ENCODE measurements at places on chromosomes 3 and 15.
A peak's percentile ranks its signal among the peaks of the same experiment; 100 is the strongest.

DNA sequence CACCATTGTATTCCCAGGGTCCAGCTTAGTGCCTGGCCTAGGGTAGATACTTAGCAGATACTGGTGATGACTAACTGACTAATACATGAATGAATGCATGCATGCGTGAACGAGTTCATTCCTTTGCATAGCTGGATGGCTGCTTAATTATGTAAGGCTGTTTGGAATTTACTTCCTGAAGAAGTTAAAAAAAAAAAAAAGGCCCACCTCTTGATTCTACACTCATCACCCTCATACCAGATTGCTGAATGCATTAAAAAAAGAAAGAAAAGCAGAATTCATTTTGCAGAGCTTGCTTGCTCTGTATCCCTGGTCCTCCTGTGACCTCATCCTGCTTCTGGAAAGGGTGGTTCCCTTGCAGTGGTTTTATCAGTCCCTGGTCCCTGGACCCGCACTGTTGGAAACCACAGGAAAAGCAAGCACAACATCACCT, 277.6 kb upstream of the CFAP20DC start:
- no peak for DNase-seq

DNA sequence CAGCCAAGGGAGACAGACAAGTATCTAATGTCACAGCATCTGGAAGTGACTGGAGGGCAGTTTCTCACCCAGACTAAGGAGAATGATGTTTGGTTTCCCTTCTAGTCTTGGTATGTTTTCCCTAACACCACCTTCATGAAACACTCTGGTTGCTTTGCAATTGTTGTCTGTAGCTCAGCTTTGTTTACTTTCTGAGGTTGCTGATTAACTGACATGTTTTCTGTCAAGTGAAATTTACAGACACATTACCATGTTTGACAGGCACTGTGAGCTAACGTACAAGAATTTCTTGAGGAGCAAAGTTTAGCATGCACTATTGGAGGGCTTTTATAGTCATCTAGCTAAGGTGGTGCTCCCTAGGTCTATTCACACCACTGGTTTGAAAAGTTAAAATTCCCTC, 131.6 kb upstream of the NECTIN3 start:
- no peak for DNase-seq

DNA sequence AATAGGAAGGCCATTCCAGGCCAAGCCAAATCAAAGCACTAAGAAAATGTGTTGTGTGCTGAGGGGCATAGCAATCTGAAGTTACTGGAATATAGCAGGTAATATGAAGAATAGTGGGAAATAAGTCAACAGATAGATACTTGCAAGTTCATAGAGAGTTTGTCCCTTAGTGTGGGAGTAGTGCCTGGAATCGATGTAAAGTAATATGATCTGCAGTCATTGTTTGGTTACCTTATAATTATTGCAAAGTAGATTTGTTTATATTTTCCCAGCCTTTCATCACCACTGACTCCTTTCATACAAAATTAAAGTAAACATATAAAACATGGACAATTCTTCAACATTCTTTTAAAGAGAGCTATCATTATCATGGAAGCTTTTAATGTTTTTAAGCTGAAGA, 420.9 kb upstream of the NECTIN3 start:
- no peak for DNase-seq

DNA sequence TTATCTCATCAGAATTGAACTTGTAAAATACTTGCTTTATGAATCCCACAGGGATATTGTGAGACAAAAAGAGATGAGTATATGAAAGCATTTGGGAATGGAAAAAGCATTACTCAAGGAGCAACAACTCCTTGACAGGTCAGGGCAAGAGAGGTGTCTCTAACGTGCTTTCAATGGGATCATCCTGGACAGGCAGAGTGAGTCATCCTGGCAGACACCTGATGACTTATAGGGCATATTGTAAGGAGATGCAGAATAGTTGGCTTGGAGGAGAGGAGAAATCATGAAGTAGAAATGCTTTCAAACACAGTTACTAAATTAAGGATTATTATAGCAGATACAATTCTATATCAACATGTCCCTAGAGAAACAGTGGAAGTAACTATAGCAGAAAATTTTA, 71.9 kb upstream of the THSD4 start:
- DNase-seq = no peak

- no peak for DNase-seq
Observed at GRCh38 chr3:139585820-139586219, 46.3 kb upstream of the RBP1 start.

GRCh38 chr15:81225161-81225671, 28.5 kb downstream of the IL16 start:
- no peak for DNase-seq

GRCh38 chr15:70547846-70548487, 215.4 kb downstream of the UACA start:
- no peak for DNase-seq

GRCh38 chr3:89363171-89363570, 255.8 kb downstream of the EPHA3 start:
- DNase-seq = no peak

GRCh38 chr3:196782511-196782910, 42.9 kb downstream of the PAK2 start:
- no peak for DNase-seq

DNA sequence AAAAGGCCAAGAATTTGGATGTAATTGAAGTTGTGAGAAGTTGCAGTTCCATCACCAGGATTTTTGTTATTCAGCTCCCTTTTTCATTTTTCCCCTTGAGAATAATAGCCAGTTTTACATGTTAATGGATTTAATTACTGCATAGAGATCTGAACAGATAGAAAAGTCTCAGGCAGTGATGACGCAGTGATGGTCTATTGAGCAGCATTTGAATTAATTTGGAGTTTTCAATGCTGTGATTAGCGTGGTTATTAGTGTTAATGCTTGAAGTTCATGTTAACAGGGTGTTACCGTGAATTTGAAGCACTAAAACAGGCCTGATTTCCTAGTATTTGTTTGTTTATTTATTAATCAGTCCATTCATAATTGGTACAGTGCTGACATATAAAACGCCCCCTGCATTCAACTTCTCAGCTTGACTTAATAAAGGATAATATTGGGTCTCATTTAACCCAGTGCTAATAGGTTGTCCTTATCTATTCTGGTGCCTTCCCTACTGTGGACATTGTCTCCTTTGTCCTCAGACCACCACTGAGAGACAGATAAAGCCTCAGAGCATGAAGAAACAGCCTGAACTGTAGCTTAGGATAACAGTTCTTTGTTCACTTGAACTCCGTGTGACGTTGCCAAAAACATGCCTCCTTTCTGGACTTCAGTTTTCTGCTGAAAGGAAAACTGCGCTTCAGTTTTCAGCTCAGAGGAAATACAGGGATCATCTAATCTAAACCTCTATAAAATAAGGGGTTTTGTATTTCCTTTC, 82.4 kb downstream of the RTP4 start:
- DNase-seq = no peak

GRCh38 chr3:135009014-135009413, 214.0 kb downstream of the EPHB1 start:
- no peak for DNase-seq

GRCh38 chr3:100113723-100114412, 433 bp downstream of the FILIP1L start:
- no peak for DNase-seq

DNA sequence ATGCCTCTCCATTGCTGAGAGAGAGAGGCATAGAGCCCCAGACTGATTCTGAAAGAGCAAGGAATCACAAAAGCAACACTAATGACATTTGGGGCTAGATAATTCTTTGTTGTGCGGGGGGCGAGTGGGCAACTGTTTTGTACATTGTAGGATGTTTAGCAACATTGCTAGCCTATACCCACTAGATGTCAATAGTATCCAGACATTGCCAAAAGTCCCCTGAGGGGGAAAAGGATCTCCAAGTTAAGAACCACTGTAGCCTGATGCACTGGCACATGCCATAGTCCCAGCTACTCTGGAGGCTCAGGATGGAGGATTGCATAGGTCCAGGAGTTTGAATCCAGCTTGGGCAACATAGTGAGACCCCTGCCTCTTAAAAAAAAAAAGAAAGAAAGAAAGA, 22.8 kb upstream of the GOLM2 start:
- DNase-seq = no peak

GRCh38 chr15:31367730-31368344, 41.2 kb downstream of the KLF13 start:
- no peak for DNase-seq

GRCh38 chr15:71337197-71337845, 222.1 kb downstream of the THSD4 start:
- no peak for DNase-seq

- no peak for DNase-seq
Observed at GRCh38 chr15:95274101-95274500, 1042.7 kb downstream of the MCTP2 start.

GRCh38 chr3:28606283-28606682, 257.7 kb upstream of the AZI2 start:
- no peak for DNase-seq

DNA sequence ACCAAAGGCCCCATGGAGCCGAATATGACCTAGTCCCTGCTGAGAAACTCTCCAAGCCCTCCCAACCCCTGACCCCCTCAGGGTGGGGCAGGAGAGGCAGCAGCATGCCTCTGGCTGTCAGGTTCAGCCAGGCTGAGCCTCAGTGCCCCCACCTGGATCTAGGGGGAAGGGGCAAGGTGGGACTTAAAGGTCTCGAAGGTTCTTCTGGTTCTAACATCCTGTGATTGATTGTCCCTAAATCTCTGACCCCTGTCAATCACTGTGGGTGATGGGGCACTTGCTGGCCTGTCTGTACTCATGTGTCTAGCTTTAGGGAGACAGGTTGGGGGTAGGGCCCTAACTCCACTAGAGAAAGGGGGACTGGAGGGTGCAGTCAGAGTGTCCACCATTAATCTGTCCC, 13.8 kb downstream of the NBEAL2 start:
- no peak for DNase-seq

- DNase-seq = peak; percentile 68
Observed at GRCh38 chr3:57983734-57984518, 24.3 kb upstream of the FLNB start.

- DNase-seq = no peak
Observed at GRCh38 chr3:140708815-140709214, 31.0 kb downstream of the TRIM42 start.

DNA sequence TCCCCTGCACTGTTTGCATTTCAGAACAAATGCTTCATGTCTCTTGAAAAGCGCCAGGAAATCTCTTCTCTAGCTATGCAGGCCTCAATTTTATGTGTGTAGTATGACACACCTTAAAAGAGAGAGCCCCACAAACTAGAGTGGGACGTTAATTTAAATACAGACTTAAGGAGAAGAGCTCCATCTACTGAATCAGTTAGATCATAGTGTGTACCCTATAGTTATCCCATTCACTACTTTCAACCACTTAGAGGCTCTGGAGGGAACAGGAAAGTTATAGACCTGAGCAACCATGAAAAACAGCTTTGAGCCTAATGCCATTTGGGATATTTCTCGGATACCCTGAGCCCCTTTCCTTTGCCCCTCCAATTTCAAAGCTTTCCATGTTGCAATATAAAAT, 153.7 kb downstream of the TIGIT start:
- DNase-seq = no peak

- DNase-seq = no peak
Observed at GRCh38 chr3:156680243-156680914, 6.0 kb downstream of the TIPARP start.

- DNase-seq = no peak
Observed at GRCh38 chr3:94996743-94997142, 933.9 kb downstream of the NSUN3 start.

DNA sequence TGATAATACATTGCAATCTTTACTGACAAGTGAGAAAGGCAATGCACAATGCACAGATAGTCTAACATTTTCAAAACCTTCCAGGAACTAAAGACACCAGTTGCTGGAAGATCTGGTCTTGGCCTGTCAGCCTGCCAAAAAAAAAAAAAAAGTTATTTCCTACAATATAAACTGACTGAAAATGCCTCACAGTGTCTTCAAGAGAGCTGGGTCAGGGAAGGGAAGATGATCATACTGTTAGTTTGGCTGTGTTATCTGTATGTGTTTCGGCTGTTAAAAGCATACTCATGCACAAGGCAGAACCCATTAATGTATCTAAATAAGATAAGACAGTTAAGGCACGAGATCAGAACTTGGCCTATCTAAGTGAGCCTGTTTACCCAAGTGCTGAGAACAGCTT, 673.4 kb downstream of the MECOM start:
- no peak for DNase-seq

DNA sequence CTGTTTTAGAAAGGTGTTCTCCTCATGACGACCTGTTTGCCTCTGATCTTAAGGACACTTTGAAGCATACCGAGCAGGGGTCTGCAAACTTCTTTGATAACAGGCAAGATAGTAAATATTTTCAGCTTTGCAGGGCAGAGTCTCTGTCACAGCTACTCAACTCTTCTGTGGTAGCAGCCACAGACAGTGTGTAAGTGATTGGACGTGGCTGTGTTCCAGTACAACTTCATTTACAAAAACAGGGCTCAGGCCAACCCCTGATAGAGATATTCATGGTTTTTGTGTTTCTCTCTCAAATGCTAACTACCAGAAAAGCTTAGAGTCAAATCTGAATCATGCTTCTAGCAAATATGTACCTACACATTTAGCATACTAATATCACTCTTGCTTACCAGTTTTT, 51.5 kb downstream of the TGFBR2 start:
- DNase-seq = no peak

DNA sequence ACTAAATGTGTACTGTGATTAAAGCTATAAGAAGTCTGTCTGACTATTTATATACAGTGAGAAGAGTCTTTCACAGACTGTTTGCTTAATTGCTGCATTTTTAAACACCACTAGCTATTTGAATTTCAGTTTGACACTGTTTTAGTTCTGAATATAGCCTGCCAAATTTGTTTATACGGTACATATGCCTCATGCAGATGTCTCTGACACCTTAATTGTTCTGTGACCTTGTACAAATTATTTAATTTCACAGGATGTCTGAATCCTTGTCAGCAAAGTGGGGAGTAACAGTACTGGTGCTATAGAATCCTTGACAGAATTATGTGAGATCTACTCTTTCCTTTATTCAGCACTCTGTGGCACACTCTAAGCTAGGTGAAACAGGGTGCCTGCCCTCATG, 125.5 kb downstream of the MBNL1 start:
- DNase-seq = no peak

DNA sequence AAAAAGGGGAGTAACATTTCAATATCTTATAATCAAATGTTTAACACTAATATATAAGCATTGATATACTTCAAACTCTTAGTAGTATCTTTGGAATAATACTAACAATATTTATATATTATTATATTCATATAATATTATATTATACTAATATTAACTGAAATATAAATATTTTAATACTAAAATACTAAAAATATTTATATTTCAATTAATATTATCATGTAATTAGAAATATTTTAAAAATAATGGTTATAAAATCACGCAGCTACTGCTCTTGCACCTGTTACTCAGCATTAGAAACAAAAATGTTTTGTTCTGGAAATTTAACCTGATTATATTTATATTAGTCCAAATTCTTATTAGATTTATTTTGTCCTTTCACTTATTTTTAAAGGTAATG, 12.6 kb upstream of the ATP8B4 start:
- no peak for DNase-seq

Measured in hematopoietic multipotent progenitor cell treated with erythropoietin and hydrocortisone succinate and interleukin-3 and kit ligand, for 15 days (in vitro differentiated cells).